HFFc6 (cell line): ENCODE measurements at places on chromosomes 2 and 18.
A peak's percentile ranks its signal among the peaks of the same experiment; 100 is the strongest.

- no peak for DNase-seq
Observed at GRCh38 chr18:34491719-34492118, 218.4 kb upstream of the DTNA start.

GRCh38 chr2:68196120-68196716 lies 38.5 kb downstream of the PNO1 start:
- peak; percentile 17 for DNase-seq

DNA sequence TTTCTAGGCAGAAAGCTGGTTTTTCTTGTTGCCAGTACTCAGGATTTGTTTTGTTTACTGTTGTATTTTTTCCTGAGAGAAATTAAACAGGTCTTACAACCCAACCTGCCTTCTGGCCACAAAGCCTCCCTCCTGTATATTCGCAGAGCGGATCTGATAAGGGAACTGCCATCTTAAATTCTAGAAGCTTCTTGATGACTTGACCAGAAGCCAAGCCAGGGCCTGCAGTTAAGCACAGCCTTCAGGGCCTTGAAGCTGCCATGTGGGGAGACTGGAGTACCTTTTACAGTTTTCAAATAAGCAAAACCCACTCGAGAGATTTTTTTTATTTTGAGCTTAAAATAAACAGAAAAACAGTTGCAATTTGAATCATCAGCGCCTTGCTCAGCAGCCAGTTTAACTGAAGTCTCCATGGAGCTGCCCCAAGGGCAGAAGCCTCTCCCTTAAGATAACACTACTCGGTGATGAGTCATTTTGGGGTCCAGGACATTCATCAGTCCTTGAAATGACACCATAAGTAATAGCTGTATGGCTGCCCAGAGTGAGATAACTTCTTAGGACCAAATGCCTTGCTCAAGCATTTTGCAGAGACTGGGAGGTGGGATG lies 51.5 kb upstream of the PHLPP1 start:
- DNase-seq, result peak; percentile 70

DNA sequence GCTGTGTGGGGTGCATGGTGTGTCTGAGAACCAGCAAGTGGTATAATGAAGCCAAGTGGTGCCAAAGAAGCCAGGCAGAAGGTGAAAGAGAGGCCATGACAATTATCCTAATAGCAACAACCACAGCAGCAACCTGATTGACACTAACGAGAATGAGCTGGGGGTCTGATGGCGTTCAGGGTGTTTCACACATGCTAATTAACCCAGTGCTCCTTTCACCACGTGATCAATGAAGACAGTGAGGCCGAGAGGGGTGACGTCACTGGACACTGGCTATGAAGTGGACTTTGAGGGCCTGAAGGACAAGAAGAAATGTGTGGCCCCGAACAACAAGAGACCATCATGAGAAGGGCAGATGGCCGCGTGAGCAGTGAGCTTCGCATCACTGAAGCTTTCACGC lies 364.4 kb upstream of the ID2 start:
- DNase-seq, result no peak

- DNase-seq, result peak; percentile 79
Observed at GRCh38 chr2:111624411-111625156, 259.4 kb downstream of the ANAPC1 start.

DNA sequence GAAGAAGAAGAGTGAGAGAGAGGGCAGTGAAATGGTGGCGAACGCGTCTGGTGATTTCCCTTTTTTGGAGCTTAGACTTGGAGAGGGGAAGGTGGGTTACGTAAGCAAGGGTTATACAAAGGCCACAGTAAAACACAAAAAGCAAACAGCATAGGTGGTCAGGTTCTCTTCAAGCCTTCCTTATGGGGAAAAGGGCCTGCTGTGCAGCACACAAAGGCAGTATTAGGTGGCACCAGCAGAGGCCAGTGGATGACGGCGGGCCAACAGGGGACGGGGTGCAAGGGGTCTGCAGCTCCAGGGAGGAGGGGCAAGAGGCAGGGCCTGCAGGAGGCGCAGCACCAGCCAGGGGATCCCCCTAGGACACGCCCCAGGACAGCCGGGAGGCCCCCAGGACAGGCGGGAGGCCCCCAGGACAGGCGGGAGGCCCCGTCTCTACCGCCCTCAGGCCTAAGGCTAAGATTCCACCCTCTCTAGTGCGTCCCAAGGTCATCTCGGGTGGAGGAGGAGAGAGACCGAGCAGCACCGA lies 32.6 kb upstream of the NPC1 start:
- no peak for DNase-seq

- DNase-seq, result no peak
Observed at GRCh38 chr2:207807516-207807915, 37.8 kb upstream of the FZD5 start.

GRCh38 chr18:41965634-41966255 lies 10.7 kb downstream of the PIK3C3 start:
- DNase-seq, result no peak

DNA sequence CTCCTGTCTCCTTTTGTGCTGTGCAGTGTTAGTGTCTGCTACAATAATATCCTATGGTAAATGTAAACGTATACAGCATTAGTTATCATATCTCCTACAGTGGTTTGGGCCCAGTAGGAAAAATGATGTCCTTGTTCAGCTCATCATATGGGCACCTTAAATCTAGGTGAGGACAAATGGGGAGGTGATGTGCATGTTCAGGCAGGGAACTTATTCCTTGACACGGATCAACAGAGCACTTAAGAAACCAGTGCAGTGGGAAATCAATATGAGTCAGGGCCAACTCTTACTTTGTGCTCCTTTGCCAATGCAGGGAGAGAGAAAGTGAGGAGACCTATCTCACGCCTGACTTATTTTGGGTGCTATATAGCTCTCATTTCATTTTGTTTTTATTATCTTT lies 76.4 kb downstream of the KLHL14 start:
- DNase-seq, result no peak
